BJ (cell line): ENCODE measurements at places on chromosomes 4 and X. TPM values are rescaled to one million over a fixed set of nuclear protein-coding genes. Genes with fewer than 3 reads are reported as not detected.

DNA sequence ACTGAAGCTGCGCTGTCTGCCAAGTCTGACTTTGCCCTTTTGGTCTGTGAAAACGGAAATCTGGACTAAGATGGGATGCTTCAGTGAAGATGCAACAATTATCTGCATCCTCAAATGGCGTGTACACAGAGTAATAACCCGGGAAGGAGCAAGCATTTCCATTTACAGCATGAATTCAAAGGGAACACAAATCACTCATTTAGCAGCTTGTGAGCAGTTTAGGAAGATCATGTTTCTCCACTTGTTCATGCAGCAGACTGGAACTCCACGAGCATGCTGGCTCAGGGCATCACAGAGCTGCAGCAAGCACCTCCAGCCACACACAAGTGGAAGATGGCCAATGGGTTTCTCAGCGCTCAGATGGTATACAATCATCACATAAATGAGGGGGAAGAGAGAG, 175.5 kb downstream of the NLGN4X start:
- DNase-seq: no peak

- no peak for DNase-seq
These were observed 703 bp upstream of the FTSJ1 start for GRCh38 chrX:48475296-48475695.

DNA sequence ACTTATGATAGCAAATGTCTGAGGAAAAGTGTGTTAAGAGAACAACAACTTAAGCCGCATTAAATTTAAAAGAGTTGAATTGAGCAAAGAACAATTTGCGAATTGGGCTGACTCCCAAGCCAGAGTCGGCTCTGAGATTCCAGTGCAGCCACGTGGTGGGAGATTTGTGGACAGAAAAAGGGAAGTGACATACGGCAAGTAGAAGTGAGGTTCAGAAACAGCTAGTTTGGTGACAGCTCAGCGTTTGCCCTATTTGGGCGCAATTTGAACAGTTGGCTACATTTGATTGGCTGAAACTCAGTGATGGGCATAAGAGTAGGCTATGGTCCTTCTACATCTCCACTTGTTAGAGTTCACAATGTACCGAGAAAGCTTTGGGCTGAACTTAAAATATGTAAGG, 124.0 kb downstream of the PRKX start:
- no peak for DNase-seq

- no peak for DNase-seq
These were observed 53.2 kb upstream of the ABCG2 start for GRCh38 chr4:88211473-88212252.

KCTD8 gene
- polyA plus RNA-seq: not detected in 2 replicates

HMX1 gene
- not detected in 2 replicates for polyA plus RNA-seq

FOXO4 gene
- polyA plus RNA-seq: 2.1 and 2.4 TPM in 2 replicates

GRCh38 chr4:2135083-2135482, 76.0 kb downstream of the NAT8L start:
- no peak for DNase-seq

GRCh38 chr4:148007314-148007760, 275.4 kb downstream of the ARHGAP10 start:
- peak; percentile 95 for DNase-seq

TEC gene
- 0.20 and 0.28 TPM in 2 replicates for polyA plus RNA-seq

- DNase-seq: no peak
These were observed 211.1 kb downstream of the GUCY2F start for GRCh38 chrX:109270580-109271484.

NUDT10 gene
- polyA plus RNA-seq: 0.15 and 0.16 TPM in 2 replicates

GRCh38 chrX:97328853-97329390, 445.2 kb downstream of the RPA4 start:
- DNase-seq: no peak

P2RY4 gene
- 0.15 and 0.22 TPM in 2 replicates for polyA plus RNA-seq

USP17L21 gene
- polyA plus RNA-seq: not detected in 2 replicates

DNA sequence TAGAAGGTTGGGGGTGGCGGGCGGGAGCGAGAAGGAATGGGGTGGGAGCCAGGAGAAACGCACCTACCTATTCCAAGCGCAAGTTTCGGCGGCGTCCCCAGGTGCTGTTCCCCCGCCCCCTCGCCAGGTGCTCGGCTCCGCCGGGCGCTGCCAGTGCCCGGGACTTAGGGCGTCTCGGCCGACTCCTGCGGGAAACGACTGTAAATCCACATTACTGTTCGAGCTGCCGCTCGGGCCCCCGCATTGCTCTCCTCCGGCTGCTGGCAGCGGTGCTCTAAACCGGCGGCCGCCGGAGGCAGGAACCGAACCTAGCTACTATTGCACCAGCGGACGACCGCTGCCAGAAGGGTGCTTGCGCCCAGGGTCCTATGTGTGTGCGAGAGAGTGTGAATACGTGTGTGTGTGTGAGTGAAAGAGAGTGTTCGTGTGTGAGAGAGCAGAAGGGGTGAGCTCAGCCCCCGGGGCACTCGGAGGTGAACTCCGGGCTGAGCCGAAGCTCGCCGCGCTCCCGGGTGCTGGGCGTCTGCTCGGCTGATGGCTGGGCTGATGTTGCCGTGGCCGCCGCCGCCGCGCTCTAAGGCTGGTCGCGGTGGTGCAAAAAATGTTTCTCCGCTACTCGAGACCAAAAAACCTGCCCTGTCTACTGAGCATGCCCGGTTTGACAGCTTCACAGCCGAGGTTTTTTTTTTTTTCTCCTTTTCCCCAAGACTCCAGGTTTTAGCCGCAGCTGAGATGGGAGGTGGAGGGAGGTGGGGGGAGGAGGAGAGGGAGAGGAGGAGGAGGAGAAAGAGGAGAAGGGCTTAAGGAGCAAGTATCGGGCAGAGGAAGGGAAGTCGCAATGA, 115.7 kb upstream of the TEX13C start:
- DNase-seq: no peak

ARMCX4 gene
- polyA plus RNA-seq: 2.5 and 3.6 TPM in 2 replicates

DNA sequence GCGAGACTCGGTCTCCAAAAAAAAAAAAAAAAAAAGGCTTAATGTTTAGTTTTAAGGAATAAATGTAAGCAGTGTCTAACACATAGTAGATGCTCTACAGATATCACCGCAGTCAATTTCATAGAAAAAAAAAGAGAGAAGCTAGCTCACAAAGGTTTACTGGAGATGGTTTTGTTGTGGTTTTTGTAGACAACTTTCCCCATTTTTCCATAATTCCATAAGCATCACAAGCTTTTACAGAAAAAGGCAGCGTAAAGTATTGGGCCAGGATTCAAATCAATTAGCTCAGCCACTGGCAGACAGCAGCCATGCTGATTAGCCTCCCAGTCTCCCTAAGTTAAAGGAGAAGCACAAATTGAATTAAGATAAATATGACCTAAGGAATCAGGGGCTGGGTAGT, 1.5 kb downstream of the GRSF1 start:
- DNase-seq: no peak

GRCh38 chr4:172858731-172859230, 309.8 kb upstream of the GALNT7 start:
- DNase-seq: no peak

GRCh38 chrX:47623540-47624027, 3.9 kb upstream of the SYN1 start:
- DNase-seq: no peak

DNA sequence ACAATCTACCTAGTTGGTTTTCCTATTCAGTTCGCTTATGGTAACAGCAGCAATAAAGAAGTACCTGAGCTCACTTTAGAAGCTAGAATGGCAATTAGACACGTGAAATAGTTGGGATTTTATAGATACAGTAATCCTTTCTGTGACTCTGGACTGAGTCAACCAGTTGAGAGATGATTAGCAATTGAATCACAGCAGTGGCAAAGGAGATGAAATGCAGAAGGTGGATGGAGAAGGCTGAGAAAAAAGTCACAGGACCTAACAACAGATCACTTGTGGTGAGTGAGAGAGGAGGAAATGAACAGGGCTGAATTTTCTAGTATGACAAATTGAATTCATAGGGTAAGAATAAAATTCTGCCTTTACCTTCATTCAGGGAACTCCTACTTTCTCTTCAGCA, 197.1 kb upstream of the MAGEB18 start:
- no peak for DNase-seq

- no peak for DNase-seq
These were observed 59.8 kb downstream of the AGTR2 start for GRCh38 chrX:116230130-116230898.

CCNA2 gene
- polyA plus RNA-seq: 26.8 and 39.7 TPM in 2 replicates

DNA sequence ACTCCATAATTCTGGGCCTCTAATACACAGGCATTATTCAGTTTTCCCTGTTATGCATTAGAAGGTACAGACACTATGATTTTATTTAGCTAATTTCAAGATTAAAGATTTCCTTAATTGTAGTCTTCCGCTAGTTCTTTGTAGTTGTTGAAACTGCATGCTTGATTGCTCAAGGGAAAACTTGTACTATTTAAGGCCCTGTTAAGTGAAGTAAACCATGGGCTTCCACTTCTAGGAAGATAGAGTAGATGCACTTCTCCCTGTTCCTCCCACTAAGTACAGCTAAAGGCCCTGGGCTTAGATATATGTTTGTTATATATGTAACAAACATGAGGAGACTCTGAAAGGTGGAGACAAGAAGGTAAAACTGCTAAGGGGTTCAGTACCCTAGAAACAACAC, 215.8 kb upstream of the LEF1 start:
- no peak for DNase-seq

GRCh38 chr4:107008115-107008514, 28.0 kb downstream of the DKK2 start:
- DNase-seq: no peak

PAK3 gene
- 0.16 TPM in 2 replicates for polyA plus RNA-seq

PPEF1 gene
- polyA plus RNA-seq: not detected in 2 replicates

DNA sequence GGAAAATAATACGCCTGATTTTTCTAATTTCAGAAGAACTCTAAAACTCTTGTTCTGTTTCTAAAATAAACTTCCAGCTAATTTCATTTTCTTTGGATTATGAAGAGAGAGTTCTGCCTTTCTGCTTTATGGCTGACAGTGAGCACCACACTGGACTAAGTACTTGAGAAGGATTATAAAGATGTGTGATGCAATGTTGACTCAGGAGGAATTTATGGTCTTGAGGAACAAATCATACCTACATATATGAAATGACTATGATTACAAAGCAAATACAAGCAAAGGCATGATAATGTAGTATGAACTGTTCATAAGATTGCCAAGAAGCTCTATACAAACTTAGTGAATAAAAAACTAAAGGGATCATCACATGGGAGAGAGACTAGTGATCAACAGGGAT, 13.0 kb upstream of the SLC25A5 start:
- DNase-seq: no peak

GRCh38 chrX:119008110-119008744, 33.8 kb downstream of the LONRF3 start:
- DNase-seq: no peak

GRCh38 chrX:54776987-54777672, 20.9 kb downstream of the ITIH6 start:
- no peak for DNase-seq

DNA sequence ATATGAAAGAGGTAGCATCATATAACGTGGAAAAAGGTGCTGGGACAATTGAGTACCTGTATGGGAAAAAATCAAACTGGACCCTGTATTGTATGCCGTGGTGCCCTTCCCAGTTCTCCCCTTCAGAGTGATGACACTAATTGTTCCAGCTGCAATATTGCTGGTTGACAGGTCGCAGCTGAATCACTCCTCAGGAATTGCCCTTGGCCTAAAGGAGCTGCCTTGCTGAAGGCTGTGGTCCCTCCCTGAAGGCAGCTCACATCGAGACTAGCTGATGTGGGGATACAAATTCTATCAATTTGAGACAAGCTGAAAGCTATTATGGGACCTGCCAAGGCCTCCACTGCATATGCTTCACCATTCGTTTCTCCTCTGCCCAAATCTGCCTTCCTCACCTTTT, 39.3 kb upstream of the CXCL8 start:
- DNase-seq: no peak

DNA sequence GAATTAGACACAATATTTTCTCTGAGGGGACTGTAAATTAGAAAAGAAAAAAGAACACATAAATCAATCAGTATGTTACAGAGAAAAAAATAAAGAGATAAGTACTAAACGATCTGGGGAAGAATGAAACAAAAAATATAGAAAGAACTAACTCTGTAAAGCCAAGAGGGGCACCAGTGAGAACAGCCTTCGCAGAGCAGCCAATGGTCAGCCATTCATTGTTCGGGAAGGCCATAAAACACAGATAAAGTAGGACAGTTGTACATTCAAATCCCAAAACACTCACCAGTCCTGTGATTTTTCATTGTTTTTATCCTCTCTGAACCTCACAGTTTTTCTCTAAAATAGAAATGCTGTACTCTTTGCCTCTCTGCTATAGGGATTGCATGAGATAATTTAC, 127.9 kb downstream of the NEK1 start:
- no peak for DNase-seq

DNA sequence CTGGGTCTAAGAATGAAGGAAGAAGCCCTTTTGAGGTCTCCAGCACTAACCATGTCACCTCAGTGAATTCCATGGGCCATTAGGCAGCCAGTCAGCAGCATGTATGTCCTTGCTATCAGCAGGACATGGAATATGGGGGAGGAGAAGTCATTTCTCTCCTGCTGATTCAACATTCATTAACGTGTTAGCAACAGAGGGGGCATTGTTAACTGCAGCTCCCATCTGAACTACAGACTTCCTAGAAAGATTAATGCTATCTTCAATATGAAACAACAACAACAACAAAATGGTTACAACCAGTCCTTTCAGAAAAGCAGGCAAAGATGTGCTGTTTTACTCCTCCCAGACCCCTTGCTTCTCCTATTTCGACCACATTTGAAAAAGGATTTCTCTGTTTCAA, 120.4 kb upstream of the SLC34A2 start:
- DNase-seq: no peak

ZFP92 gene
- polyA plus RNA-seq: 0.36 TPM in 2 replicates

DNA sequence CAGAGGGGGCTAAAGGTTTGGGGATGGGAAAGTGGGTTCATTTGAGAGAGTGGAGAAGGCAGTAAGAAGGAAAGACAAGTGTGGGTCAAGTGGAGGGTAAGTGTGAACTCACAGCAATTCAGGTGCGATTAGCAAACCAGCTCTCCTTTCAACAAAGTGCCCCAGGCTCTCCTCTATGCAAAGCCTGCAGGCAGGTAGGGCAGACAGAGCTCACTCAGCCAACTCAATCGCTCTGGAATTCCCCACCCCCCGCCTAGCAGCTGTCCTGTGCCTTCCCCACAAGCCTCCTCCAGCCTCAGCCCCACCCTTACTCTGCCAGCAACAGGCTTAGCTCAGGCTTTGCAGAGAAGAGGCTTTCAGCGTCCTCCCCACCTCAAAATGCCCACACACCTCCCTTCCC, 14.8 kb upstream of the MAMLD1 start:
- no peak for DNase-seq

DNA sequence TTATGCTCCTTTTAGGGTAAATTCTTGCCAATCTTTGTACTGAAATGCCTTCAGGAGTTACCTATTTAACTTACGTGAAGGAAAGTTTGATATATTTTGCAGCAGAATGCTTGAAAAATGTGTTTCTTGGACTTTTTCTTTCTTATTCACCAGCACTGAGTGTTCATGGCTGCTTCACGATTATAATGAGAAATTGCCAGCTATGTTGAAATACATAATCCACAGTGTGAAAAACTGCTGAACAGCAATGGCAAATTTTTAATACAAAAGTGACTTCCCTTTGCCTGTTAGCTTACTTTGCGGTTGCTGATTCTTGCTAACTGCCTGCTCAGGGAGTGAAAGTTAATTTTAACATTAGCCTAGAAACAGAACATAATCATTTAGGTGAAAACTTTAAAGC, 153.8 kb upstream of the SLC4A4 start:
- DNase-seq: no peak
